Stimulated activated CD8-positive, alpha-beta memory T cell treated with anti-CD3 and anti-CD28 coated beads, Interleukin-4, amount 100 ng/mL, for 48 hours (primary cell): ENCODE measurements at places on chromosomes 5 and 9.

DNA sequence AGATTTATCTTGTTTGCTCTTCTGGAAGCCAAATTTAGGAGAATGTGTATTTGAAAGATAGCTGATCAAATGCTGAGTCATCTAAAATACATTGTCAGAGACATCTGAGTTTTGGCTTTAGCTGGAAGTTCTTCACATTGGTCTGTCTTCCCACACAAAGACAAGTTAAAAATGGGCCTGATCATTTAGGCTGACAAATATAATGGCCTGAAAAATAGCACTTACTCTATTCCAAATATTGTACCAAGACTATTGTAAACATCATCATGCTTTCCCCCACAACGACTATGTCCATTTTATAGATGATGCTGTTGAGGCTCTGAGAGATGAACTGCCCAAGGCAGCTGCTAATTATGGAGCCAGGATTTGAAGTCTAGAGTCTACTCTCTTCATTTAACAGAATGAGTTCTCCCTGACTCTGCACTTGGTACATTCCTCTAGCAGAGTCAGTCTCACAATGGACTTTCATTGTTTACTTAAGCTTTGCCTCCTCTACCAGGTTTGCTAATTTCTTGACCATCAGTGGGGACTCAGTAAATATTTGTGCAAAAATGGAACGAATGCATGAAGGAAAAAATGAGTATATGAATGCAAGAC is 619.4 kb upstream of the KLF4 start:
- DNase-seq: no peak

GRCh38 chr5:40376566-40376965 is 303.1 kb upstream of the PTGER4 start:
- no peak for DNase-seq

DNA sequence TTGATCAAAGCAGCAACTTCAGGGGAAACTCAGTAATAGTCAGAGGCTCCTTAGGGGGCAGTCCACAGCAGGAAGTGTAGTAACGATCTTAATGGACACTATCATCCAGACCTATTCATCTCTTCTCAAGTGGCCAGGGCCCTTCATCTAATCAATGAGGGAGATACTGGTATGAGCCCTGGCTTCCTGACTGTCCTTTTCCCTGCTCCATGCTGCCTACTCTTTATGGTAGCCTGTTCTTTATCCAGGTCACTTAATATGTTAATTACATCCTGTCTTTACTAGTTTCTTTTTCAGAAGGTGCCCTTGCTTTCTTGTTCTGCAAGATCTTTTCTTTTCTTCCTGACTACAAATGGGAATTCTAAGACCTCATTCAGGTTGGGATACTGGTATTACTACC is 197.1 kb downstream of the CAVIN4 start:
- no peak for DNase-seq

- no peak for DNase-seq
Observed at GRCh38 chr9:117265253-117265652, 149.6 kb downstream of the ASTN2 start.

- no peak for DNase-seq
Observed at GRCh38 chr5:147694772-147695171, 87.8 kb downstream of the JAKMIP2 start.

DNA sequence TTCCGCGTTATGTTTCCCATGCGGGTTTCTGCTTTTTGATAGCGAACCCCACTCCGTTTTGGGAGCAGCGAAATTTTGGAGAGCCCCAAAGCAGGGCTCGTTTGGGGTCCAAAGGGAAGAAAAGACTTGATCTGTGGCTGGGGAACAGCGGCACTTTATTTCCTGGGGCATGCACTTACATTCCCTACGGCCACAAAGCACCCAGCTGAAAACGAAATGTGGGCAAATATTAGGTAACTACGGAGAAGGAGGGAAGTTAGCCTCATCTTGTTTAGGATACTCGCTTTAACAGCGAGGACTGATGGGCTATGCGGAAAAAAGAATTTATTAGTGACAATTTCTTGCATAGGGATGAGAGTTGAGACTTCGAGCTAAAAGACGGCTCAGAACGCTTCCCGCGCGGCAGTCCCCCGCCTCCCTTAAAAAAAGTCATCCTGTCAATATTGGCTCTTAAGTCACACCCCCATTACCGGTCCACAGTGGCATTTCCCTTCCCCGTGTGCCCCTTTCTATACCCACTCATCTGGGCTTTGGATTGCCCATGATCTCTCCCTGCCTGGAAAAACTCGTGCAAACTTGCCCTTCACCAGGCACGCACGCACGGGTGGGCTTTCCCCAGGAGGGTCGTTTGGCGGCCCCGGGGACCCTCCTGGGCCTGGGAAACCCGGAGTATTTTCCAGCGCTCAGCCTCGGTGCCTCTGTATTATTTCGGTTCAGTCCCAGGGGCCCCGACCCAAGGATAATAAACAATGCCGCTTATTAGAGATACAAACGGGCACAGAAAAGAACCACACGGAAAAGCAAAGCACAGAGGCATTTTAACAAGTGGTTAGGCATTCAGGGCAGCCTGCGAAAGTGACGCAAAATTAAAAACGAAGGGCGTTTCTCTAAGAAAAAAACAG is 35.8 kb upstream of the NFIB start:
- DNase-seq: no peak

DNA sequence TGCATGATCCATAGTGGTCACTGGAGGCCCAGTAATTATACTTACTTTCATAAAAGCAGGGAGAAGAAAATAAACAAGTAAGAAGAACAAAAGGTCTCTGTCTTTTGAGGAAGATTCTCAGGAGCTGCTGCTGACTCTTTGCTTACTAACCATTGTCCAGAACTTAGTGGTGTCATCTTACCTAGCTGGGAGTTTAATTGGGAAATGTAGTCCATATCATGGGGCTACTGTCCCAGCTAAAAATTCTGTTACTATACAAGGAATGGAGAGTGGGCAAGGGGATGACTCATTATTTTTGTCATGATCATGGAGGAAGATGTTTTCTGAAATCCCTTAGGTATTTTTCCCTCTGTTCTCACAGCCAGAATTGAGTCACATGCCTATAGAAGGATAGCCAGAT is 639.3 kb downstream of the MTRR start:
- DNase-seq: no peak

- DNase-seq: peak; percentile 25
Observed at GRCh38 chr5:132499440-132500243, 9.1 kb upstream of the IRF1 start.

GRCh38 chr5:171433352-171433698 is 13.9 kb downstream of the FGF18 start:
- DNase-seq: no peak

DNA sequence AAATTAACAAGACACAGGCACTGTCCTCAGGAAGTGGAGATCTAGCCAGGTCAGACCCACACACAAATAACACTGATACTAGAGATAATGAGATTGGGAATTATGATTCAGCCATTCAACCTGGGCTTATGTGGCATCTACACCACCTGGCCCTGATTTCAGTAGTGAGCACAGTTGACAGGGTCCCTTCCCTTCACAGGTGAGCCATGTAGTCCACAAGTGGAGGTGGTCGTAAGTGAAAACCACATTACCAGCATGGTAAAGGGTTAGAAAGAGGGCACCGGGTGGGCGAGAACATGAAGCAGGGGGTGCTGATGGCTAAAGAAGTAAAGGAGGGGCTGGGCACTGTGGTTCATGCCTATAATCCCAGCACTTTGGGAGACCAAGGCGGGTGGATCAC is 48.3 kb upstream of the IL17B start:
- DNase-seq: no peak

DNA sequence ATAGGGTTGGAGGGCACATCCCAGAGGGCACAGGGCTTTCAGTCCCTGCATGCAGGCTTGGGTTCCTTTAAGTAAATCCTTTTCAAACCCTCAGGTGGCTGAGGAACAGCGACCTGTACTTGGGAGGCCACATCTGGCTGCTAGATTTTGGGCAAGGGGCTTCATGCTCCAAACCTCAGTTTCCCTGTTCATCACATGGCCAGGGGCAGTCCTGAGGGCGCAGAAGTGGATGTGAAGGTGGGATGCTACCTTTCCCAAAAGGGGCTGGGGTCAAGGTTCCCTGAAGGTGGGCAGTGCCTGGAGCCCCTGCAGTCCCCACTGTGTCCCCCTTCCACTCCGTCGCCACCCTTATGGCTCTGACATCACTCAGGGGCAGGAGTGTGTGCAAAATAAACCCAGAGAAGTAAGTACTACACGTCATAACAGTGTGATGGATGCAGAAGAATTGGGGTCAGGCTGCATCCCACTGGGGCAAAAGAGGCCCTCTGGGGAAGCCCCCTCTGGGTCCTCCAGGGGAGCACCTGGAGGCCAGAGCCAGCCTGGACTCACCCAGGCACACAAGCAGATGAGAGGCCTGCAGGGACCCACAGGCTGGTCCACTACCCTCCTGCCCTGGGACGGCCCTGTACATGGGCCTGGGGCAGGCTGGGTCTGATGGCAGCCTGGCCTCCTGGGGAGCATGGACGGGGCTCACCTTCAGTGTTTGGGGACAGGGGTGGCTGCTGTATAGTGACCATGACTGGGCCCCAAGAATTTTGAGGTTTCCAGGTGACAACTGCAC is 1.9 kb upstream of the CARD19 start:
- DNase-seq: no peak

GRCh38 chr5:132202711-132203463 is 24.8 kb downstream of the P4HA2 start:
- no peak for DNase-seq

DNA sequence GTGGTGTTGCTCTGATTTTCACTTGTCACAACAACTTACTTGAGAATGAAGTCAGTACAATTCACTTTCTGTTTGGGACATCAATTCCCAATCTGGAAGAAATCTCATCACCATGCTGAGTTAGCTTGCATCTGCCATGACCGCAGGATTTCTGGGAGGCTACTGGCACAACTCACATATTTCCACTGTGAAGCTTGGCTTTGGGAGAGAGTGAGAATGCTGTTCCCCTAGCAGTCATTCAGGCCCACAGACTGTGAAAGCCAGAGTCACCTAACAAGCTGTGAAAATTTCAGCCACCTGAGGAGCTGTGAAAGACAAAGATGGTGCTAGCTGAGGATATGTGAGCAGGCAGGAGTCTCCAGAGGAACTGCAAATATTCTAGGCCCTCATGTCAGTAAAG is 365.2 kb upstream of the TUSC1 start:
- no peak for DNase-seq

GRCh38 chr9:133818444-133818843 is 80.3 kb upstream of the SARDH start:
- no peak for DNase-seq

GRCh38 chr9:3848445-3849114 is 322.8 kb upstream of the RFX3 start:
- DNase-seq: no peak

DNA sequence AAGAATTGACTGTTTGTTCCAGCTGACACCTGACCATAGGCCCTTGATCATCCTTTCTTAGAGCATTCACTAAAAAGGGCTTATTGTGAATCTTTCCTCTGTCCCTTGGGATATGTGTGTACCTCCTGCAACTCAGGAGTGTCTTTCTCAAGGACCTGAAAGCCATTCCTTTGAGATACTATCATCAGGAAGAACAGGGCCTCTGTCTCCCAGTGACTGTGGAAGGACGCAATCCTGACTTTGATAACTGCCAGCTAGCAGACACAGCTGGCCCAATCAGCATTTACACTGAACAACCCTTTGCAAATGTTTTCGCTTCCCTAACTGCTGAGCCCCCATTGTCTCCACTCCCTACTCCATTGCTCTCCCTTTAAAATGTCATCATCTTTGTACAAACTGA is 144.4 kb downstream of the RMI1 start:
- DNase-seq: no peak

GRCh38 chr9:4371108-4371507 is 71.2 kb upstream of the GLIS3 start:
- no peak for DNase-seq

- DNase-seq: no peak
Observed at GRCh38 chr5:84287951-84288350, 96.7 kb downstream of the EDIL3 start.

DNA sequence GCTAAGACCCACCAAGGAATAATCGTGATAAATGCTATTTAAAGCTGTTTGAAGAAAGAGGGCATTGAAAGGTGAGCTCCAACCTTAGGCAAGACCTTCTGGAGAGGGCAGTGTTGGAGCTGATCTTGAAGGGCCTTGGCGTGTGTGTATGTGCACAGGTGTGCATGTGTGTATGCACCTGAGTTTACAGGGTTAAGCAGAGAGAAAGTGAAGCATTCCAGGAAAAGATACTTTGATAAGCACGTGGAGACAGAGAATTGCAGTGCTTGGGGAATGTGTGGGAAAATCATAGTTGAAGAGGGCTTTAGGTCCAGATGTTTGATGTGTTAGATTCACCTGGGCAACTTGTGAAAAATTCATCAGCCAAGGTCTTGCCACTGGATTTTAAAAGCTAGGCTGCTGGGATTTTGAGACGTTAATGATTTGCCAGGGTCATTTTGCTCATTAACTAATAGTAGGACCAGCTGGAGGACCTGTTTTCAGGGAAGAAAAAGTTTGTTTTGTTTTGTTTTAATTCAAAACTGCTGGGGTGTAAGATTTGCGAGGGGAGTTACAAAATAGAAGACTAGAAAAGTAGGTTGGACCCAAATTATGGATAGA is 78.3 kb upstream of the ANKRD55 start:
- no peak for DNase-seq

- no peak for DNase-seq
Observed at GRCh38 chr5:13643734-13644133, 300.8 kb downstream of the DNAH5 start.

- no peak for DNase-seq
Observed at GRCh38 chr5:74892921-74893320, 26.7 kb upstream of the FAM169A start.

GRCh38 chr5:126920291-126920690 is 110.1 kb downstream of the MARCHF3 start:
- no peak for DNase-seq

DNA sequence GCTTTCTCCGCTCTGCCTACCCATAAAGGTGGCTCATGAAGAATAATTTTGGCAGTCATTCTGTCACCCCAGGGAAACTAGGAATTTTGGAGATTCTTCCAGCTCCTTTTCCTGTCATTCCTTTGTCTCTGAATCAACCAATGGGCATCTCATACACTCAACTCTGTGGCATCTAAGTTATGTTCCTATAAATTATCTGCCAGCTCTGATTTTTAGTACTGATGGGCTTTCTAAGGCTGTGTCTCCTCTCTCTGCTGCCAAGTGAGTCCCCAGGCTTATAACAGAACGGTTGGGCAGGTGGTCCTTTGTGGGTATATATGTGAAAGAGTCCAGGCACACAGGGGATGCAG is 226.8 kb downstream of the NMUR2 start:
- no peak for DNase-seq

DNA sequence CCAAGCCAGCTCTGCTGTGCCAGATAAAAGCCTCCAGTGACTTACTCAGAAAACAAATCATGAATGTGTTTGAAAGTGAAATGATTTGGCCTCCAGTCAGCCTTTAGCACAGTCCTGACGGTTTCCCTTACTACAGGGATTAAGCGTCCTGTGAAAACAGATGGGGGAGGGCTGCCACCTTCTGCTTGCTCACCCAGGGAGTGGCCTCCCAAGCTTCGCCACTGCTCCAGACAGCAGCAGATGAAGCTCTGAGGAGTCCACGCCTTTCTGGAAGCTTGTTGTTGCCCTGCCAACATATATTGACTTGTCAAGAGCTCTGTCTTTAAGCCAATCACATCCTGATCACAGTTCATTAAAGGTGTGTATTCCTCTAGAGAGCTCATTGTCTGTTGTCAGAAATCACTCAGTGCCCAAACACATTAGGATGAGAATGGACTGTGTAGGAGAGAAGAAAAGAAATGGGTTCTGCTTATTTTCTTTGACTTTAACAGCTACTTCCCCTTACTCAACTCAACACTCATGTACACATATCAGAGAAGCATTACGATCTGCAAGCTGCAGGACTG is 4.9 kb upstream of the FYB1 start:
- DNase-seq: no peak

GRCh38 chr5:15757103-15757502 is 257.1 kb downstream of the FBXL7 start:
- DNase-seq: no peak
